ENCODE measurements at places on chromosomes 4 and X. TPM values are rescaled to one million over a fixed set of nuclear protein-coding genes. Genes with fewer than 3 reads are reported as not detected.

The MAGEE1 gene
- 1.6 TPM for total RNA-seq

The UNC5C gene
- total RNA-seq: 8.2 TPM

The GPR34 gene
- total RNA-seq: not detected

The NMU gene
- total RNA-seq: 0.54 TPM

The UCP1 gene
- not detected for total RNA-seq

The SPON2 gene
- total RNA-seq: 1.8 TPM

The CYTL1 gene
- total RNA-seq: not detected

The NPY1R gene
- total RNA-seq: not detected

The BEX5 gene
- total RNA-seq: 0.21 TPM

The FAT1 gene
- total RNA-seq: 288 TPM

The GC gene
- total RNA-seq: 0.31 TPM

The ETDA gene
- total RNA-seq: not detected

The GAGE13 gene
- total RNA-seq: not detected

The MAGED4 gene
- total RNA-seq: 0.74 TPM

The GLOD5 gene
- total RNA-seq: not detected

The HTN3 gene
- not detected for total RNA-seq

The SFRP2 gene
- total RNA-seq: 0.26 TPM

The HPSE gene
- total RNA-seq: 2.6 TPM

The RPS6KA6 gene
- 0.05 TPM for total RNA-seq

The LANCL3 gene
- total RNA-seq: 0.03 TPM

The MAGEA2 gene
- 0.28 TPM for total RNA-seq

The TLR3 gene
- 0.41 TPM for total RNA-seq

The DRD5 gene
- total RNA-seq: not detected

The GPM6B gene
- not detected for total RNA-seq

The SLC9B1 gene
- 0.41 TPM for total RNA-seq

The MAGEC2 gene
- total RNA-seq: not detected

The ASMT gene
- total RNA-seq: not detected

The GRIA2 gene
- not detected for total RNA-seq

The SPP1 gene
- 1.6 TPM for total RNA-seq

The ZNF711 gene
- total RNA-seq: 3.1 TPM

The AFF2 gene
- 0.05 TPM for total RNA-seq

The PAGE2B gene
- not detected for total RNA-seq

The KLHL4 gene
- total RNA-seq: 27.6 TPM

The ZBTB33 gene
- 21.5 TPM for total RNA-seq

The DUX4 gene
- total RNA-seq: not detected

The FAM47E gene
- total RNA-seq: 0.72 TPM

The PABPC1L2A gene
- not detected for total RNA-seq

The CSN1S1 gene
- total RNA-seq: not detected

The GABRG1 gene
- not detected for total RNA-seq

The CLIC2 gene
- 0.80 TPM for total RNA-seq

The NWD2 gene
- not detected for total RNA-seq

The CSAG3 gene
- 0.26 TPM for total RNA-seq

The LRCH2 gene
- 0.13 TPM for total RNA-seq

The CENPI gene
- total RNA-seq: 36.9 TPM

The ENAM gene
- not detected for total RNA-seq

The NXF2B gene
- not detected for total RNA-seq

The OTUD6A gene
- total RNA-seq: not detected

The KLB gene
- not detected for total RNA-seq
